ENCODE measurements at places on chromosomes 12 and 14.

DNA sequence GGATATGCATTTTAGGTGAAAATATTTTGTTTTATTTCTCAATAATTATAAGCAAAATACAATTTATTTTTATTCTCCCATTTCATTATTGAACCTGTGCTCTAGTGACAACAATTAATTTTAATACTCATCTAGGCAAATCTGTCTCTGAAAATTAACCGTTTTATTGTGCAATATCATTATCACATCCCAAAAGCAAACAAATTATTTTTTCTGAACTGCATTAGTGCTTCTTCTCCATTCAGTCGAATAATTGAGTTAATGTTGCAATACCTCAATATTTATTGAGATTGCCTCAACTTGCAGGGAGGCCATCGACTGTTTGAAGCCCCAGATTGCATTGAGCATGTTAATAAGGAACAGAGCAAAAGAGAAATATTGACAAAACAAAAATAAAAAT lies 303.2 kb upstream of the LRFN5 start:
- DNase-seq: no peak

DNA sequence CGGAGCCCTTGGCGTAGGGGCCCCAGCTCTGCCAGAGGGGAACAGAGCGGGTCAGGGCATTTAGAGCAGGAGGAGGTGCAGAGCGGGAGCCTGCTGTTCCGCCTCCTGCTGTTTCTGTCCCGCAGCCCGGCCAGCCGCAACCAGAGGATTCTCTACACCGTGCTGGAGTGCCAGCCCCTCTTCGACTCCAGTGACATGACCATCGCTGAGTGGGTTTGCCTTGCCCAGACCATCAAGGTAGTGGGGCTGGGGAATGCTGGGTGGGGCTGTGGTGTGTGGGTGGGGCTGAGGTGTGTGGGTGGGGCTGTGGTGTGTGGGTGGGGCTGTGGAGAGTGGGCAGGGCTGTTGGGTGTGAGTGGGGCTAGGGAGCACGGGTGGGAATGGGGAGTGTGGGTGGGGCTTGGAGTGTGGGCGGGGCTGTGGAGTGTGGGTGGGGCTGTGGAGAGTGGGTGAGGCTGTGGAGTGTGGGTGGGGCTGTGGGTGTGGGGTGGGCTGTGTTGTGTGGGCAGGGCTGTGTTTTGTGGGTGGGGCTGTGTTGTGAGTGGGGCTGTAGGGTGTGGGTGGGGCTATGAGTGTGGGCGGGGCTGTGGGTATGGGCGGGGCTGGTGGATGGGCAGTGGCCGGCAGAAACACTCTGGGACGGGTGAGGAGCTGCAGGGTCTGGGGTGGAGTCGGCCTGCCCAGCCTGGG lies 8.0 kb downstream of the ASPG start:
- DNase-seq: no peak

- DNase-seq: no peak
Measured at GRCh38 chr14:104253901-104254353, 115.5 kb downstream of the KIF26A start.

- DNase-seq: peak; percentile 78
Measured at GRCh38 chr12:22374508-22374907, 40.0 kb upstream of the ST8SIA1 start.

- no peak for DNase-seq
Measured at GRCh38 chr14:78921856-78922255, 751.7 kb downstream of the NRXN3 start.

DNA sequence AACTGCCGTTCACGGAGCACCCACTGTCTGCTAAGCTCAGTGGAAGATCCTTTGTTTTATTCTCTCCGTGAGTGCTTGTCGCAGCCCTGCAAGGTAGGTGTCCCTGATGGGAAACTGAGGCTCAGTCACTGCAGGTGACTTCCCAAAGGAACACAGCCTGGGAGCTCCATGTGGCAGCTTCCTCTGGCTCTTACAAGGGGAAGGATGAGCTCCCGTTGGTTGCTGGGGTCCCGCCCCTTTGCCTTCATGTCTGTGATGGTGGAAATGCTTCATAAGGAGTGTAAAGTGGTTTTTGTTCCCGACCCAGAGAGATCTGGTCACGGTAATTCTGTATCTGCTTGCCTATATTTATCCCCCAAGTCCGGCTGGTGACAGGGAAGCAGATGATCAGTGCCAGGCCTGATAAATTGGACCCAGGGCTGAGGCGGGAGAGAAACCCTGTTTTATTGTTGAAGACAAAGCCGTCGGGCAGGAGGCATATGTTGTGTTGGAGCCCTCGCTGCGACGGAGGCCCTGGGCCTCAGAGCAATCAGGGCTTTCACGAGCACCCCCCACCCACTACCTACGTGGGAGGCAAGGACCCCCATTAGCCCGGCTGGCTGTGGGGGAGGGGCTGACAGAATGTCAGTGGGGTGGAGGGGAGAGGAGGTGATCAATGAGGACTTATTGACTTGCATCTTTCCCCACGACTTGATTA lies 91.9 kb downstream of the KIF26A start:
- no peak for DNase-seq

GRCh38 chr12:109710747-109711595 lies 2.7 kb upstream of the FAM222A start:
- DNase-seq: no peak

DNA sequence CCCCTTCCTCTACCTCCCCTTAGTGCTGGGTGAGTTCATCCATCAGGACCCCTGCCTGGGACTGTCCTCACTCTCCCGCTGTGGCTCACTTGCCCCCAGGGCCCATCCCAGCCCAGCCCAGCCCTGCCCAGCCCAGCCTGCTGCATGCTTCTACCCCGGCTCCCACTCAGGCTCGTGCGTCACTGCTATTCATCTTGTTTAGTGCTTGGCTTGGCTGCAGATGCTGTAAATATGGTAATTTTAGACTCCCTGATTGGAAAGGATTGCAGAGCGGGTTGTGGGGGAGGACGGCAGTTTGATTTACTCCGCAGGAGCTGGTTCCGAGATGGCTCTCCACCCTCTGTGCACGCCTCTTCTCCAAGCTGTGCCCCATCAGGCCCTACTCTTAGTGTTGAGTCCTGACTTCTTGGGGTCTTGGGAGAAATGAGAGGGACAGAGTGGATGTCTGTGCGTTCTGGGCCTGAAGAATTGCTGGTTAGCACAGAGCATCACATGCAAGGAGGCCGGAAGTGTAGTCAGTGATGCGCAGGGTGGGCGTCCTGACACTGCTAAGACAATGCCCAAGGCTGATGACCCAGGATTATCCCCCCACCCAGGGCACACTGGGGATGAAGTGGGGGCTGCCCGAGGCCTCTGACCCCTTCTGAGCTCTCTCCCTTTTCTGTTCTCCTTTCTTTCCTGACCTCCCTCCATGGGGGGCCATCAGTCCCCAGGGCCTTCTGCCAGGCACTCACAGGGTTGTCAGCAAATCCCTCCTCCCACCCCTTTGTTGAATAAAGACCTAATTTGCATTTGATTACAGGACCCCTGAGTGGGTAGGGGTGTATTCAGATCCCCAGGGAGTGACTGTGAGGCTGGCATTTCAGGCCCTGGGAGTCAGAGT lies 244.4 kb downstream of the ZFP36L1 start:
- no peak for DNase-seq

DNA sequence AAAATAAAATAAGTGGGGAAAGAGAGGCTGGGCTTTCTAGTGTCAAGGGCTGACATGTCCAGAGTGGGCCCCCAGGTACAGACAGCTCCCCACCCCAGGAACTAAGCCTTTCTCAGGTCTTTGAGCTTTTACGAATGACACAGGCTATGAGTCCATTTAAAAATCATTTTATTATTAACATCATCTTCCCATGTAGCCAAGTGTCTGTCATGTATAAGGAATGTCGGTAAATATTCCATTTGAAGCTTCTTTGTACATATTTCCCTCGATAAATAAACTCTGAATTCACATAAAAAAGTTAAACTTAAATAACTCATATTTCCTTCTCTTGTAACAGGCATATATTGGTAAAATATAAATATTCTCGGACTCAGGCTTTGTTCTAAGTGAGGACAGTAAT lies 143.6 kb downstream of the CALM1 start:
- DNase-seq: no peak

DNA sequence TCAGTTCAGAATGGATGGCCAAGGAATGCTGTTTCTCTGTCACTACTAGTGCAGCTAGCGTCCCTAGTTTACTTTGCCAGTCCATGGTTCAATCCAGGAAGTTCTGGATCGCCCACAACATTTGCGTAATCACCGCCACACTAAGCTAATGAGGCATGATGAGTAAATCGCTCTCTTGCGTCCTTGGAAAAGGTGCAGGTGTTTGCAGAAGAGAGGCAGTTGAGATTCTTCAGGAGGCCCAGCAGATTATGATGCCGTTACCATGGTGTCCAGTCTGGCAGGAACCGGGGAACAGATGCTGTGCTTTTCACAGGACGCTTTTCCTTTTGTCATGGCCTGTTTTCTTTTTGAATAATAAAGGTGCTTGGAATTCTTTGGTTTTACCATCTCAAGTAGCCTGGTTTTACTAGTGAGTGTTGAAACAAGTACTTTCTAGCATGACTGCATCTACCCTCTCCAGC lies 9.0 kb downstream of the TPH2 start:
- peak; percentile 27 for DNase-seq

DNA sequence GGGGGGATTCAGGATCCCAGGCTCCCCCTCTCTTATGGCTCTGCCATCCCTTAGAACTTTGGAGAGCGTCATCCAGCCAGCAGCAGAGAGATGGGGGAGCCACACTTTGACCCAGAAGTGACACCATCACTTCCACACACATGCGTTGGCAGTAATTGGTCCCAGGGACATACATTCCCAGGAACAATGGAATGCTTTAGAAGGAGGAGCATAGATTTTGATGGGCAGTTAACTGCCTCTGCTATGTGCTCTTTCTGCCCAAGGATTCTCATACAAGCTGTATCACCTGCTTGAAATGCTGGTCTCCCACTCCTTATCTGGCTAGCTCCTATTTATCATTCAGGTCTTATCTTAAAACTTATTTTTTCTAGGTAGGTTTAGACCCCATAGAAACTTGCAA lies 109.0 kb upstream of the RPH3A start:
- DNase-seq: no peak

GRCh38 chr14:99579903-99580571 lies 24.0 kb downstream of the CCDC85C start:
- no peak for DNase-seq

DNA sequence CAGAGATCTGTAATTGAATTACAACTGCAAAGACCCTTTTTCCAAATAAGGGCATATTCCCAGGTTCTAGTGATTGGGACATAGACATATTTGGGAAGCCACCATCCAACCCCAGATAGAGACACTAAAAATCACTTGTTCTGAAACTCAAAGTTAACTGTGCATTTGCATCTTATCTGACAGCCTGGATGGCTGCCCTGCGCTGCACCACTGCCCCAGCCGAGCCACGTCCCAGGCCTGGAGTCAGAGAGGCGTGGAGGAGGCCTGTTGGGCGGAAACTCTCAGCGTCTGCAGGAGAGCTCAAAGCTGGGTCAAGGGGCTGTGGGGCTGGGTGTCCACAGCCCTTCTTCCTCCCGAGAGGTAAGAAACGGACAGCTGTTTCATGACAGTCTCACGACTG lies 124.4 kb downstream of the RIMBP2 start:
- DNase-seq: no peak

DNA sequence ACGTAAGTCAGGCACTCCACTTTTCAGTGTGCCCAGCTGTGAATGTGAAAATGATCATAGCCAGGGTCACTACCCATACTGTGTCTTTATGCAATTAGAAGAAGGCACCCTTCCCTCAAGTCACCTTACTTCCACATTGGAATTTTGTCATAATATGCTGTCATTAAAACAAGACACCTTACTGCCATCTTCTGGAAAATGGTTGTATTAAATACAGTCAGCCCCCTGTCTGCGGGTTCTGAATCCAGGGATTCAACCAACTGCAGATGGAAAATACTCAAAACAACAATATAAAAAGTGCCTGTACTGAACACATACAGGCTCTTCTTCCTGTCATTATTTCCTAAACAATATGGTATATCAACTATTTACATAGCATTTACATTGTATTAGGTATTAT lies 70.2 kb upstream of the TBX5 start:
- no peak for DNase-seq

DNA sequence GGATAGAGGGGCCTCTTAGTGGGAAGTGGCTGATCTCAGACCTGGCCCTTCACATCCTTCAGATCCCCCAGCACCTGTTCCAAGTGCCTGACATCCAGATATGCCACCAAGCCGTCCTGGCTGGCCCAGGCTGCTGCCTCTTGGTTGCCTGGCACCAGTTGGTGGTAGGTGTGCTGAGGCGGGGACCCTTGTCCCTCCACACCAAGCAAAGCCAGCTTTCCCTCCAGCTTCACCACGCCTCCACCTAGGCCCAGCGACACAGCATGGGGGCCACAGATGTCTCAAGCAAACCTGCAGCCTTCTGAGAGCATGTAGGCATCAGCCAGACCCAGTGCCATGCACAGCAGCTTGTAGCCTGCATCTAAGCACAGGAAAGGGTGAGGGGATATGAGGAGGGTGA lies 3.5 kb upstream of the CD63 start:
- no peak for DNase-seq

DNA sequence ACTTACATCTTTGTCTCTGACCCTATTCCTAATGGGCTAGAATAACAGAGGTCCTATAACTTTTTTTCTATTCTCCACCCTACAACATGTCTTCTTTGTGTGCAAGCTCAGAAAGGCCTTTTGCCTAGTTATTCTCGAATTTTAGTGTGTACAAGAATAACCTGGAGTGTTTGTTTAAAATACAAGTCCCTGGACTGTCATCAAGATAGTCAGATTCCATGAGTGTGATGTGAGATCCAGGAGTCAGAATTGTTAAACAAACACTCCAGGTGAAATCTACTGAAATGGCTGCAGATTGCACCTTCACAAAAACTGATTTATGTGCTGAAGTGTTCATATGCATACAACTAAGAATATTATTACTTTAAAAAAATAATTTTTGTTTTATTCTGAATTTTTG lies 114.4 kb upstream of the DIO2 start:
- DNase-seq: no peak

DNA sequence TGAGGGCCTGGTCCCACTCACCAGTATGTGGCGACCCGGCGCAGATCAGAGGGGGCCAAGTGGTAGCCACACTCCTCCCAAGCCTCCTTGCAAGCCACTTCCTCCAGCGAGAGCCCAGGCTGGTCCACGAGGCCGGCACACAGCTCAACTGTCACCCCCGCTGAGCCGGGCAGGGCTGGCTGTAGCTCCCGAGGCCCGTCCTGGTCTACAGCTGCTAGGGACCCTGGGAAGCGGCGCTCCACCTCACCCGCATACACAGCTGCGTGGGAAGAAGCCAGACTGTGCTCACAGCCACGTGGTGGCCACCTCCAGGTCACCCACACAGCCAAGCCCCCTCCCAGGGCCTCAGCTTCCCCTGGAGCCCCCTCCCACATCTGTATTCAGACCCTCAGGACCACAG lies 4.6 kb downstream of the NUDT14 start:
- no peak for DNase-seq

GRCh38 chr14:51996148-51996746 lies 6.9 kb downstream of the RTRAF start:
- peak; percentile 51 for DNase-seq

- DNase-seq: no peak
Measured at GRCh38 chr14:51780741-51781140, 79.7 kb upstream of the GNG2 start.

DNA sequence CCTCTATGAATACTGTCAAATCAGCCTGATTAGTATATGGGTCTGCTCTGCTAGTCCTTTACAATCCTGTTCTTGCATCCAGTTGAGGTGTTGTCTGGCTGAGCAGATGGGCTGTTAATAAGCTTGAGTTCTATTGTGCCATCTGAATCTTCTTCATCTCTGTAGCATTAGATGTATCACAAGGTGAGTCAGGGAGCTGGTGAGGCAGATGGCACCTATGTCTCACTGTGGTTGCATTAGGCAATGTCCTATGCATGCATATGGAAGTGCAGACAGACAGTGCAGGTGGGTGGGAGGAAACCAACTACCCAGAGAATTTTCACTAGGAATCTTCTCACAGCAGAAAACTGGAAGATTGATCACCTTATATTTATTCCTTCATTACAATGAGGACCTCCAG lies 165.7 kb upstream of the STXBP6 start:
- DNase-seq: no peak
